ENCODE measurements at places on chromosomes 3 and 15.

DNA sequence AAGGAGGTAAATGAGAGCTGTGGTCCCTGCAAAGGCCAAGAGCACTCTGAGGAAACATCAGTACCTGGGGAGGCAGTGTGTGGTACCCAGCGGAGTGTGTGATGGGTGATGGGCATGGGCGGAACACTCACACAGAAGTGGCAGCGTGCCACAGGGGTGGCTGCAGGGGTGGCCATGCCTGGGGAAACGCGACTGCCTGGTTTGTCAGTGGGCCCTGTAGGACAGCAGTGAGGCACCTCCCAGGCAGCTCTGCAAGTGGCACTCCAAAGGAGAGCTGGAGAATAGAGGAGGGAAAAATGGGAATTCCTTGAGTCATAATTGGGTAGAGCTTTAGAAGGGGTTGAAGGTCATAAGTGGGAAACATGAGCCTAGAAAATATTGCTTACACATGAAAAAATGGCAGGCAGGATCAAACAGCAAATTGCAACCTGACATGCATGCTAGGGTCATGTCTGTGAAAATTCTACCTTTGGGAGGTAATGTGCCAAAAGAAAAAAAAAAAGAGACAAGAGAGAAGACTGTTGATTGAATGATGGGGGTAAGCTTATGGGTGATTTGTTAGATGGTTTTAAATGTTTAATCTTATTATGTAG lies 138.4 kb downstream of the RPLP1 start:
- DNase-seq: no peak

DNA sequence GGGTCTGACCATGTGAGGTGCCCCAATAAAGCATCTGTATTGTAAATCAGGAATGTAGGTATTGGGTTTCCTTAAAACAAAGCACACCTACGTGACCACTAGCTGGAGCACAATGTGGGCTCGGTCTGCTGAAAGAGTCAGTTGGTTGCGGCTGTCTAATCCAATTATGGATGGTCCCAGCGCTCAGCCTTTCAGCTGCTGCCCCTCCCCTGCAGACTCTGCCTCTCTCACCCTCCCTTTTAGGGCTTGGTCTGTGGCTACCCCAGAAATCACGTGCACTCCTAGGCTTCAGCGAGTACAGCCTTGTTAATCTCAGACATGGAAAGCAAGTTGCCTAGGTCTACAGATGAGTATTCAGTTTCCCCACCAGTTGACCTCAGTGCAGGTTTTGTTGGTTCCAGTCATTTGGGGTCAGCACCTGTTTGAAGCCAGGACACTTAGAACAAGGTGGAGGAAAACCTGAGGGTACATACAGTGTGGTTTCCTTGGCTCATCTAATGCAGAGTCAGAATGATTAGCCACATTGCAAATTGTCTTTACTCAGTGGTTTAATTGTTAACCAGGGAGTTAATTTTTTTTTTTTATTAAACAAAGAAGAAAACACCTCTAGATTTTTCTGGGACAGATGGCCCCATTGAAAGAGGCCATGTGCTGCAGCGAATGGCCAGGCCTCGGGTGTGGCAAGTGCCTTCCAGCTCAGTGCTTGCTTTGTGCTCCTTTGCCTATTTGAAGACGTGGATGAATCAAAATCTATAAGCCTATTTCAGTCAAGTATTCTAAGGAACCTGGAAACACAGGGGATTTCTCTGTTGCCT lies 137.7 kb downstream of the IGF1R start:
- no peak for DNase-seq

GRCh38 chr3:10518506-10519150 lies 13.2 kb upstream of the ATP2B2 start:
- DNase-seq: no peak

DNA sequence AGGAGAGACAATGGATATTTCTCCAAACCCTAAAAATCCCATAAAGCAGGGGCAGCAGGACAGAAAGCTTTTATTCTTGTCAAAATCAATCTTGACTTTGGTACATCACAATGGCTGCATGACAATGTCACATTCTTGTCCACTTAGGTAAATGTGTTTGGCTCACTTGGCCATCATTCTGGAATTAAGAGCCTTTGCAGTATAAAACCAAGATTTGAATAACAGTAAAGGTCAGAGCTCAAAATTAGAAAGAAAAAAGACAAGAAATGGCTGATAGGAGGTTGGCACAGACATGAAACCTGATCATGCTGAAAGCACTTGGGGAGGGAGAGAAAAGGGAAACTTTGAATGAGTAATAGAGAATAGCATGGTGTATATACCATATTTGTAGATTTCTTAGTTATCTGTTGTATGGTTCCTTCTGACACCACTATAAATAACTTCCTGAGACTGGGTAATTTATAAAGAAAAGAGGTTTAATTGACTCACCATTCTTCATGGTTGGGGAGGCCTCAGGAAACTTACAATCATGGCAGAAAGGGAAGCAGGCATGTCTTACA lies 158.5 kb upstream of the SGO1 start:
- DNase-seq: no peak

GRCh38 chr3:108070356-108070755 lies 20.5 kb downstream of the CD47 start:
- no peak for DNase-seq

DNA sequence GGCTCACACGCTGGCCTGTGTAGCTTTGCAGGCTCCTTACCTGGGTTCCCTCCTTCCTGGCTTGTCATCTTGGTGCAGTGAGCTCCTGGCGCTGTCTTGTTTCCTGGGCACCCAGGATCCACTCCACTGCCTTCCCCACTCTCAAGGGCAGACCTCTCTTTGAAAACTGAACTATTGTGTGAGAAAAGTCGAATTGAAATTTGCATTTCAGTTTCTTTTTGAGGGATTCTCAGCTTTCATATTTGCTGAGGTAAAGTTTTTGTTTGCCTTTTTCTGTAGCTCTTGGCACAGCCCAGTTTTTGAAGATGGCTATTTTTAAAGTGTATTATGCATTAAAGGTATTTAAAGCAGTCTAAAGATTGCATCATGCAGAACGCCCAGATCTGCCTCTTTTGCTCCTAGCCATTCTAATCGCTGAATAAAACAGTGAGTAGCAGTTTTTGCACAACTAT lies 70.1 kb downstream of the CCK start:
- no peak for DNase-seq

DNA sequence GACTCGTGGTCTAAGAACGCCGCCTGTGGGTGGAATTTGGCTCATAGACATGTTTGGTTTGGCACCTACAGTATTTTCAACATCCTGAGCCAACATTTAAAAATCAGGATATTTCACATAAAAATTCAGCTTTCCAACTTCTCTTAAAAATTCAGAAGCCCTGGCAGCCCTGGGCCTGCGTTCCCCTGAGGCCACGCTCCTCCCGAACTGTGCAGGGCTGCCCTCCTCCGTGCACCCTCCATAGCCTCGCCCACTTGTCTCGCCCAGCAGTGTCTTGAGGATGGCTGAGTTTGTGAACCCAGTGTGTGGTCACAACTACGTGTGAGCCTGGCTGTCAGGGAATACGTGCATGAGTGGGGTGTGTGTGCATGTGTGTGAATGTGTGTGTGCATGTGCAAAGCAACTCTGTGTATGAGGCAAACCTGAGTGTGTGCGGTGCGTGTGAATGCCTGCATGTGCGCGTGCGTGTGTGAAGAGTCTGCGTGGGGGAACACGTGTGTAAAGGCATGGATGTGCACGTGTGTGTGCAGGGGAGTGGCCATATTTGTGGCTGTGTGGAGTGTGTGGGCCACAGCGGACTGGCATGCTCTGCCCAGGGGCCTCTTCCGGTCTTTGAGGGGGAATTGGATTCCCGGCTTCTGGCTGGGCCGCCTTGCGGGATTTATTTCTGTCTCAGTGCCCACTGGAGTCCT lies 30.9 kb downstream of the PTH1R start:
- no peak for DNase-seq

DNA sequence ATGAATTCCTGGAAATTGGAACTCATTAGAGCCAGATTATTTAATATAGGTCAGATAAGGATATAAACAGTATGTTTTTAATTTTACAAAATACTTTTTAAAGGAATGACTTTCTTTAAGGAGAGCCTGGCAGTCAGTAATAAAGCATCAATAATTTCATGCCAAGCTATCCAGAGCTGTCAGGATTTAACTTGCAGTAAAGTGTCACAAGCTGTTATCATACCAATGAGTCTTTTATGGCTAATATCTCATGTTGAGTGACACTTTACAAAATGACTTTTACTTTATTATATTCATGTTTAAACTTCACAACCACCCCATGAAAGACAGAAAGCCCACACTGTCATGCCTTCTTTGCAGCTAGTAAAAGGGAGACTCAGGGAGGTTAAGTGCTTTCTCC lies 72.9 kb upstream of the C3orf49 start:
- no peak for DNase-seq

DNA sequence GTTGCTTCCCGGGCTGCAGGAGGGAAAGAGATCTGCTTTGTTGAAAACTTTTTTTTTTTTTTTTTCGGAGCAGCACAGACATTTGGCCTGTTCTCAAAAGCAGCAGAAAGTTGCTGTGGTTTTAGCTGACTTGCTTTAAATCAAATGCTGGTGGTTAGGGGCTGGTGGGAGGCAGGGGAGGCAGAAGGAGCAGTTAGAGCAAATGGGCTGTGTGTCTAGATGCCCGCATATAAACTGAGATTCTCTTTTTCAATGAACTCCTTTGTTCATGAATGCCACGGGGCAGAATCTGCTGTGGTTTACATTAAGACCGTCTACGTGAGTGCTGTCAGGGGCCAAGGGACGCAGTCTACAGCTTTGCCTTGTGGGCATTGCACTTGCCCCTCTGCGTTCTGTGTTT lies 95.9 kb downstream of the FLNB start:
- DNase-seq: peak; percentile 13
